ENCODE measurements at places on chromosomes 3 and 15.

DNA sequence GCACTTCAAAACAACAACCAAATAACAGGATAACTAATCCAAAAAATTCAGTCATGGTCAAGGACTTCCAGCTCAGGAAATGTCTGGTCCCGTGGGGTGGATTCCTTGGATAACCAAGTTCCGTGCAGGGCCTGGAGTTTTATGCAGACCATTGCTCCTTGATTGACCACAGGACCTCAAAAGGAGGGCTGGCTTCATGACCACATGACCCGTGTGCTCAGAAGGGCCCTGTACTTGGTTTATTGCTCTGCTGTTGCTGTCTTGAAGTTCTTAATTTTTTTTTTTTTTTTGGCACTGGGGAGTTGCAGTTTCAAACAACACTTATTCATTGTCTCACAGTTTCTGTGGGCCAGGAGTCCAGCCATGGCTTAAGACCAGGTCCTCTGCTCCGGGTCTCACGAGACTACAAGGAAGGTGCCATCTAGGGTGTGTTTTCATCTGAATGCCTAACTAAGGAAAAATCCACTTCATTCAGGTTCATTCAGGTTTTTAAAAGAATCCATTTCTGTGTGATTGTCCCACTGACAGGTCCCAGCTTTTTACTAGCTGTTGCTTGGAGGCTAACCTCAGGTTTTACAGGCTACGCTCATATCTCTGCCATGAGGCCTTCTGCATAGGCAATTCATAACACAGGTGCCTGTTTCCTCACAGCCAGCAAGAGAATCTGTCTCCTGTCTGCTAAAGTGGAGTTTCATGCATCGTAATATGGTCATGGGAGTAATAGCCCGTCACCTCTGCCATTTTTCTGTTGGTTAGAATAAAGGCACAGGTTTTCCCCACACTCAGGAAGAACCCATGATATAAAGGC, 65.3 kb downstream of the FLNB start:
- DNase-seq: no peak

DNA sequence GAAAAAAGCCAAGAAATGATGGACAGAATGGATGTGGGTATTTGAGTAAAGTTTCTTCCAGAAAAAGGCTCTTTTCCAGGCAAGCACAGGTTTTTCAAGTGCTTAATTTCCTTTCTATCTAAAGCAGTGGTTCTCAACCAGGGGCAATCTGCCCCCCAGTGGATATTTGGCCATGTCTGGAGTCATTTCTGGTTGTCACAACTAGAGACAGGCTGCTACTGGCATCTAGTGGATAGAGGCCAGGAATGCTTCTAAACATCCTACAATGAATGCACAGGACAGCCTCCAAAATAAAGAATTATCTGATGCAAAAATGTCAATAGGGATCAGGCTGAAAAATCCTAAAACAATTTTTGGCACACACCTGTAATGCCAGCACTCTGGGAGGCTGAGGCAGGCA, 23.9 kb downstream of the SEC22C start:
- no peak for DNase-seq

DNA sequence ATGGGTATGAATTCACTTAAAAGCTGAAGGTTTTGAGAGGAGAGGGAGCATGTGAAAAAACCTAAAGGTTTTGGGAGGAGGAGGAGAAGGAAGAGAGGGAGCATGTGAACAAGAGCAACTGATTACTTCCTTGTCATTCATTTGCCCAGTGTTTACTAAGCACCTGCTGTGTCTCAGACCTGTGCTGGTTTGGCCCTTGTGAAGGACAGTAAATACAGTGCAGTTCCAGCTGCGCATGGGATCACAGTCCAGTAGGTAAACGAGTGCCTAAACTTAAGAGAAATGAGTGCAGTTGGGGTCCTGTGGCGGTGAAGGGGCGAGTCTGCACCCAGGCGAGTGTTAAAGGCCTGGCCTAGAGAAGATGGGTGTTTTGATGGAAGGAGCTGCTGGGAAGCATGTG, 38.6 kb downstream of the IGF1R start:
- DNase-seq: no peak

GRCh38 chr3:187616307-187616972, 53.8 kb downstream of the SST start:
- DNase-seq: peak; percentile 66

DNA sequence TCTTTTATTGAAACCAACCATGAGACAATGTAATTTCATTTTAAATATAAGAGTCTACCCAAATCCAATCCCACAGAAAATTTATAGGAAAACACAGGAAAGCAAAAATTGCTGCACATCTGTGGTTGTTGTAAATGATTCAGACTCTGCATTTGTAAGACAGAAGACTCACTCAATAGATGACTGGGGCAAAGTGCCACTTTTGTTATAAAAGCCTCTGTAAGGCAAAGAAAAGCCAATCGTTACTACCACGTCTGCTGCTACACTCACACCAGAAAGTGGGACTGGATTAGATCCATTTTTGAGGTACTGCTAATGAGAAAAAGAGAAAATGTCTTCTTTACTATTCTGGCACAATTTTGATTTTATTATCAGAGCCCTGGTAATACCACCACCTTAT, 74.9 kb downstream of the SEMA6D start:
- DNase-seq: no peak

DNA sequence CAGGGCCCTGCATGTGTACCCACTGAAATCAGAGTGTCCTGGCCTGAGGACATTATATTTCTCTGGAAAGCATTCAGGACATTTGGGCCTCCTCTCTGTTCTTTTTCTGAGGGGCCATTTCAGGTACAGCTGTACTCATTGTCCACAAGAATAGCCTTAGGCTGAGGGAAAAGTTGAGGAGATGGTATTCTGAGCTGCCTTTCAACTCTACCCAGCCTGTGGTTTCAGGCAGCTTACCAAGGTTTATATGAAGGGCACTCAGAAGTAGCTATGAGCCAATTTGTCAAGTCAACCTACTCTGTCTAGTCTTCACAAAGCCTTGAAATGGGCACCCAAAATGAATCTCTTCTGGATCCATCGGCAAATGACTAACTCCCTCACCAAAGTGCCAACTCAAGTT, 9.4 kb downstream of the ATP13A4 start:
- DNase-seq: no peak

GRCh38 chr15:58087871-58088270, 22.4 kb upstream of the ALDH1A2 start:
- no peak for DNase-seq
